ENCODE measurements at places on chromosomes 5 and 9.

DNA sequence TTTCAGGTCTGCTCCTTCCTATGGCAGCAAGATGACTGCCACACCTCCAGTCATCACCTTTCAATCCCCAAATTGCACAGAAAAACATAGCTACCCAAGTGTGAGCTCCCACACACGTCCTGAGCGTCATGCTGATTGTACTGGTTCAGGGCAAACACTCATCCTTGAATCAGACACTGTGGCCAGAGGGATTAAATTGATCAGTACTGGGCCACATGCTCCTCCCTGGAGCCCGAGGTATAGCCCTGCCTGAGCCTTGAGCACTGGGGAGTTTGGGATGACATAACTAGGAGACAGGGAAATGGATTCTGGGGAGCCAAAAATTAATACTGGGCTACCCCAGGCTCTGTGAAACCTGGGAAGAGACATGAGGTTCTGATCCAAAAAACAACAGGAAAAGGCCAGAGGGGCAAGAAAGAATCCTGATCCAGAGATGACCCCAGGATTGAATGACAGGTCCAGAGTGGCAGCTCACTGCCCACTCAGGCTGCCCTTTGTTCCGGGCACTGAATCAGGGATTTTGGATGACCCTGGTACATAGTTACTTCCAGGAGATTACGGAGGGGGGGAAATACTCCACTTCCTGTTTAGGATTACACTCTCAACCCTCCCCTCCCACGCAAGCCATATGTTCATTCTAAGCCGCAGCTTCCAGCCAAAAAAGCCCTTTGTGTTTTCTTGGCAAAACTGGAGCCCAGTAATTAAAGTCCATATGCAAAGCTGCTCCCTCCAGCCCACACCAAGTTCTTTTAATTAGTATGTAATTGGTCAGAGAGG is 141.6 kb upstream of the SPRY4 start:
- no peak for DNase-seq

DNA sequence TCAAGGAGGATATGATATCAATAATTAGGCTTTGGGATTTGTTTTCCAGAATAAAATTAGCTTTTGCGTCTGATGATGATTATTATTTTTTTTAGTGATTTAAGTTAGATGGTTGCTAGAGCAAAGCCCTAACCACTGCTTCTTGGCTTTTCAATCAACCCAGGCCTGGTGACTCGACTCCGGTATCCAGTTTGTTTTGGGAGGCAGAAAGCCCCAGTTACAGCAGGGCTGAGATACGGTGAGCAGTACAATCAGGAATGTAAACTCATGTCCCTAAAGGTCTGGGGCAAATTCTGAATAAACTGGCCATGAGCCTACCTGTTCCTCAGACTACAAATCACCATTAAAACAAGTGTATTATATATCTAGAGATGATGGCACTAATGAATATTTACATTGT is 24.4 kb upstream of the CYFIP2 start:
- no peak for DNase-seq

DNA sequence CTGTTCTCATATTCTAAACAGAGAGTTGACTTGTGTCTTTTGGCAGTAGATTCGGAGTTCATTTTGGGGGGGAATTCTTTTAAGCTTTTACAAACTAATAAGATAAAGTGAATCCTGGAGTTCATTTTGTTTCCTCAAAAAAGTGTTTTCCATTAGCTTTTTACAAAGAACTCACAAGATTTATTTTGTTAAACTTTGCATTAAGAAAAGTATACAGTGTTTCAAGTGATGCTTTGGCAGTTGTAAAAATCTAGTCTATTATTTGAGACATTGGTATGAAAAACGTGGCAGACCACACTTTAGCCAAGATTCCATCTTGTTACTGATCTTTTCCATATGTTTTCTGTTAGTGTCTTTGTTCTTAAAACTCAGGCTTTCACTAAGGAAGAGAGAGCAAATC is 1.2 kb upstream of the OMD start:
- no peak for DNase-seq

DNA sequence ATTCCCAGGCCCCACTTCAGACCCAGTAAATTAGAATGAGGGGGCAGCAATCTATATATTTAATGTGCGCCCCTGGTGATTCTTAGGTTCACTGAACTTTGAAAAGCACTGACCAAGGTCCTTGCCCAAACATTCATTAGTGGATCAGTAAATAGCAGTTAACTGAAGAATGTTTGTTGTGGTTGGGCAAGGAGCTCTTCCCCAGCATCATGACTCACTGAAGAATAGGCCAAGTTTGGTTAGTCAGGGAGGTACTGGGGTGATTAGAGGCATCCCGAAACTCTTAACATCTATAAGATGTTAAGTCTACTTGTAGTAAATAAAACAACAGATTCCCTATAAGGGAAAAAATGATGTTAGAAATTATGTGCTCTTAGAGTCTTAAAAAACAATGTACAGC is 833 bp upstream of the MROH2B start:
- DNase-seq: no peak

- DNase-seq: no peak
Measured at GRCh38 chr5:149630337-149630736, 49.0 kb downstream of the ARHGEF37 start.

DNA sequence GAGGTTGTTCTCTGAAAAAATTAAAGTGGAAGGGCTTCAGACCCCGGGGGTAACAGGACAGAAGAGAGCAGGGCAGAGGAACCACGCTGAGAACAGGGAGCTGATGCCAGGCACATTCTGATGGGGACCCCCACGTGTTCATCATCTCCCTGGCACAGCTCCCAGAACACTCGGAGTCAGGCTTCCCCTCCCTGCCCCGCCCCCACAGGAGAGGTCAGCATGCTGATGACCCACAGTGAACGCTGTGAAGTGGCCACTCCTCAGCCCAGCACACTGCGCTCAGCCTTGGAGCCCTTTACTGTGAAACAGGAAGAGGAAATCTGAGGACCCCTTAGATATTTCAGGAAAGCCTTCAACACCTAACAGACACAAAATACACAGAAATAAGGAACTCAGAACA is 16.4 kb downstream of the RETREG1 start:
- no peak for DNase-seq
